Osteoblast (primary cell): ENCODE measurements at places on chromosomes 4 and X. TPM values are rescaled to one million over a fixed set of nuclear protein-coding genes. Genes with fewer than 3 reads are reported as not detected.

P2RY8 gene
- under 0.01 TPM in 1 of 2 replicates, not detected in the other for total RNA-seq

DNA sequence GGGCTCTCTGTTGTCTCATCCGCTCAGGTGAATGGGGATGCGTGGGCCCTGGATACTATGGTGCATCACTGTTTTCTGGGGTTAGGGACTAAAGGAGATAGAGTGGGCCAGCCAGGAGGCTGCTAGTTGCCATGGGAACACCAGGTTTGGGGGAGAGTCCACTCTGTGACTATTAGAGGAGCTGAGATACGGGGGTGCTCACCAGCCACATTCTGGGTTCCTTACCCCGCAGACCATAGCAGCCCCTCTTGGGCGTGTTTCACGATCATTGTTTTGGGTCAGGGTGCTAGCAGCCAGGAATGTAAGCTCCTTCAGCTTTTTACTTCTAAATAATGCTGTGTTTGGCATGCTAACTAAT, 4.6 kb downstream of the EFNB1 start:
- peaks cover 8% of the 10 kb centered on the region for H3K27me3 ChIP-seq
- H3K36me3 ChIP-seq, result no peaks in the 10 kb centered on the region
- DNase-seq, result peak; percentile 51
- no peak overlapping the region for H3K27ac ChIP-seq

- no peaks in the 10 kb centered on the region for H3K36me3 ChIP-seq
- peaks cover 6% of the 10 kb centered on the region for H3K4me1 ChIP-seq
- DNase-seq, result no peak
- no peak overlapping the region for H3K4me3 ChIP-seq
- no peak overlapping the region for H3K27ac ChIP-seq
- H3K27me3 ChIP-seq, result no peaks in the 10 kb centered on the region
Measured at GRCh38 chr4:86357608-86358007, 2.2 kb downstream of the MAPK10 start.

DNA sequence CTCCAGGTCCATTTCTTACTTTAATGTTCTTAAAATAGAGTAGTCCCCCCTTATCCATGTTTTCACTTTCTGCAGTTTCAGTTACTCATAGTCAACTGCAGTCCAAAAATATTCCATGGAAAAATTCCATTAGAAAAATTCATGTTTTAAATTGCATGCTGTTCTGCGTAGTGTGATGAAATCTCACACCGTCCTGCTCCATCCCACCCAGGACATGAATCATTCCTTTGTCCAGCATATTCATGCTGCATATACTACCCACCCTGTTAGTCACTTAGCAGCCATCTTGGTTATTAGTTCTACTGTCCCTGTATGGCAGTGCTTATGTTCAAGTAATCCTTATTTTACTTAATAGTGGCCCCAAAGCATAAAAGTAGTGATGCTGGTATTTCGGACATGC, 5.4 kb upstream of the PDLIM5 start:
- peak overlapping the region; percentile 88 for H3K27ac ChIP-seq
- H3K36me3 ChIP-seq, result no peaks in the 10 kb centered on the region
- peak; percentile 84 for DNase-seq
- H3K27me3 ChIP-seq, result no peaks in the 10 kb centered on the region

- no peak overlapping the region for H3K27ac ChIP-seq
- H3K27me3 ChIP-seq, result no peaks in the 10 kb centered on the region
- H3K4me1 ChIP-seq, result no peaks in the 10 kb centered on the region
- no peak for DNase-seq
Measured at GRCh38 chr4:6916069-6916586, 6.5 kb downstream of the TBC1D14 start.

DNA sequence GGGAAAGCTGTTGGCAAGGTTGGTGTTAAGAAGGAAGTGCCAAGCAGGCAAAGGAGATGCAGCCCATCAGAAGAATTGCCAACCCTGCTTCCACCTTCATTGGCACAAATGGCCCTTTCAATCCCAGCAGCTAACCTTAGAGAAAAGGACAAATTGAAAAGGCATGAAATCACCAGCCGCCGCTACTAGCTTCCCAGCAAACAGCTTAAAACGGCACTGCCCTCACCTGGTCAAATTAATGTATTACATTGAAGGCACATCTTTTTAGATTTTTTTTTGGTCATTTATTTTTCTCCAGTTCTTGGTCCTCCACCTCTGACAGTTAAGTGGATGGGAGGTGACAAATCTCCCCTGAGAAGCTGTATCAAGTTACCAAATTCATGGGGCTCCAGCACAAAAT, 51.0 kb upstream of the NHSL2 start:
- peak; percentile 3 for DNase-seq
- no peak overlapping the region for H3K4me3 ChIP-seq
- H3K27me3 ChIP-seq, result peaks cover 50% of the 10 kb centered on the region
- no peaks in the 10 kb centered on the region for H3K36me3 ChIP-seq

KIAA1210 gene
- not detected in 2 replicates for total RNA-seq

DNA sequence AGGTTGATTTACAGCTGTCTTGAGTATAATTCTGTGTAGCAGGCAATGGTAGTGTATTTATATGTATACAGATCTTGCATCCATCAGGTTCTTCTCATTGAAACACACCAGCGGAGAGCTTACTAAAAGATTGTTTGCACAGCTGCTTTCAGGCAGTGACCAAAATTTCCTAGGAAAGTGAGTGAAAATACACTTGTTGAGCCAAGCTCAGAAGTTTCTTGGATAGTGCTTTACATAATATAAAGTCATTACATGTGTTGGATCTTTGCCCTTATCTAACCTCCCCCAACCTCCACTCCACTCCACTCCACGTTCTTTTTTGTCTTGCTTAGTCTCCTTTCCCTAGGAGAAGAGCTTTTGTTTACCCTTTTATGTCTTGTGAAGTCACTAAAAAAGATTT, 34.1 kb downstream of the CNKSR2 start:
- no peaks in the 10 kb centered on the region for H3K27me3 ChIP-seq
- H3K27ac ChIP-seq, result no peak overlapping the region
- DNase-seq, result no peak
- H3K4me3 ChIP-seq, result no peak overlapping the region
- peaks cover 5% of the 10 kb centered on the region for H3K4me1 ChIP-seq

GRCh38 chr4:86543560-86544309, 50.4 kb upstream of the PTPN13 start:
- H3K27me3 ChIP-seq, result no peaks in the 10 kb centered on the region
- no peak for DNase-seq
- no peak overlapping the region for H3K27ac ChIP-seq
- H3K4me3 ChIP-seq, result no peak overlapping the region
- no peaks in the 10 kb centered on the region for H3K36me3 ChIP-seq
- peaks cover 13% of the 10 kb centered on the region for H3K4me1 ChIP-seq

CEP44 gene
- 10.9 and 12.4 TPM in 2 replicates for total RNA-seq

DNA sequence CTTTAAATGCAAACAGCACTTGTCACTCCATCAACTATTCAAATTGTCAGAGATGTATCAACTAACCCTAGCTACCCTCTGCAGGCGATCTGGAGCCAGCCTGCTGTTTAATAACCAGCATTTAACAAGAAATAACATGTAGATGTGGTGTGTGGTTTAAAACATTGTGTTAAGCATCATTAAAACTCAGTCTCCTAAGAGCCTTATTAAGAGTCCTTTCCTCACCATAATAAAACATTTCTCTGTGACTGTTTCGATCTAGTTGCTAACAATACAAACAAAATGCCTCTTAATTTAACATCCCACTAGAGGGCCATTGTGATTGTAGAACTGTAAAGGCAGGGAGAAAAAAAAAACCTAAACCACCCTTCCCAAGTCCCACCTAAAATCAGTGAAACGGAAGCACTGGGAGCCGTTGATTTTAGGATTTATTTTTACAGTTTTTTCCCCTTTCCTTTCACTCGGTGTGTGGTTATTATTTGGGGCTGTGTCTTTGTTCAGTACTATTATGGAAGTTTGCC, 708.6 kb downstream of the C4orf33 start:
- H3K27ac ChIP-seq, result no peak overlapping the region
- no peak for DNase-seq
- H3K27me3 ChIP-seq, result no peaks in the 10 kb centered on the region
- H3K4me3 ChIP-seq, result no peak overlapping the region
- H3K36me3 ChIP-seq, result no peaks in the 10 kb centered on the region

ZCCHC18 gene
- total RNA-seq, result 0.29 and 1.1 TPM in 2 replicates

DNA sequence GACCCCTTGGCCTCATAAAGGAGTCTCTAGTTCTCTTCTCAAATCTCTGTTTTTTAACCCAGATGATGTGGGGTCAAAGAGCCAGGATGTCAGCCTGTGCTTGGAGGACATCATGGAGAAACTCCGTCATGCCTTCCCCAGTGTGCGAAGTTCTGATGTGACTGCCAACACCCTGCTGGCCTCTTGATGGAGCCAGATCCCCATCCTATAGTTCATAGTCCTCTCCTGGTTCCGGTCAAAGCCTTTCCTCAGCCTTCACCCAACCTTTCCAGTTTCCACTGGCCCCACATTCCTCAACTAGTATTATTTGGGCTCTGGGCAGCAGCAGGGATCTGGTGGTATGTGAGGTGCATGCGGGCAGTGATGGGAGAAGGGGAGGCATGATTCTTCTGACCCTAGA, 30.7 kb downstream of the TAF7L start:
- H3K27ac ChIP-seq, result no peak overlapping the region
- H3K4me1 ChIP-seq, result no peaks in the 10 kb centered on the region
- no peak for DNase-seq
- H3K4me3 ChIP-seq, result no peak overlapping the region
- H3K36me3 ChIP-seq, result no peaks in the 10 kb centered on the region
- H3K27me3 ChIP-seq, result peaks cover 5% of the 10 kb centered on the region

DNA sequence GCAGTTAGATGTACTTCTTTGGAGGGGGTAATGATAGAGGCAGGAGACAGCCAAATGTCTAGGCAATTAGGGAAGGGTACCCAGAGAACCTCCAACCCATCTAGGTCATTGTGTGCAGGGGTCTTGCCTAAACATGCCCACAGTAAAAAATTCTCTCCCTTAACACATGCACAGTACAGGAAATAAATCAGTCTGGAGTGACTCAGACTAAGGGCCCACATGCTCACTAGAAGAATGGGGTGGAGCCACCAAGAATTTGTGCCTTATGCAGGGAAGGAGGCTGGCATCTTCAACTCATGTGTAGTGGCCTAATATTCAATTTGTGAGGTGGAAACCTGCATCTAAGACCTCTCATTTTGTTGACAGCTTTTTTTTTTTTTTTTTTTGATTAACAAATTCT, 945.3 kb upstream of the GRIA3 start:
- no peaks in the 10 kb centered on the region for H3K27me3 ChIP-seq
- no peaks in the 10 kb centered on the region for H3K36me3 ChIP-seq

- no peaks in the 10 kb centered on the region for H3K4me1 ChIP-seq
- no peaks in the 10 kb centered on the region for H3K27me3 ChIP-seq
- no peak for DNase-seq
- H3K27ac ChIP-seq, result peak overlapping the region; percentile 37
- H3K36me3 ChIP-seq, result no peaks in the 10 kb centered on the region
Measured at GRCh38 chrX:21153033-21153432, 221.2 kb upstream of the CNKSR2 start.

ETDA gene
- not detected in 2 replicates for total RNA-seq

NLGN4X gene
- 1.4 and 11.5 TPM in 2 replicates for total RNA-seq

ADGRG4 gene
- not detected in 2 replicates for total RNA-seq

GRCh38 chr4:122218762-122219161, 66.6 kb downstream of the BLTP1 start:
- H3K36me3 ChIP-seq, result peaks cover 12% of the 10 kb centered on the region
- H3K27ac ChIP-seq, result no peak overlapping the region
- no peaks in the 10 kb centered on the region for H3K27me3 ChIP-seq
- no peak overlapping the region for H3K4me3 ChIP-seq
- no peaks in the 10 kb centered on the region for H3K4me1 ChIP-seq
- peak; percentile 23 for DNase-seq

DNA sequence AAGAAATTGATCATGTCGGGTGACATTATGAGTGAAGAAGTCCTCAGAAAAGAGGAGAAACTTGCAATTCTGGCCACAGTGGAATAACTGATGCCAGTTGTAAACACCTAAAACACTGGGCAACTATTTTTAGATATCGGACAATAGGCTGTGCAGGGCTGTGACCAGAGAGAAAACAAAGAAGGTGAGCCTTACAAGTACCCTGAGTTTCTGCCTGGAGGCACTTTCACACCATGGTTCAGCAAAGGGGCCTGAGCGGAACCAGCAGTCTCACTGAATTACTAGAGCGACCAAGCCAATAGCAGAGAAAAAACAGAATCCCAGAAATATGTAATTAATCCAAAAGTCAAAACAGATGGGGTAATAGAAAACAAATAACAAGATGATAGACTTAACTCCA, 11.2 kb downstream of the IRAK1 start:
- H3K36me3 ChIP-seq, result peaks cover 33% of the 10 kb centered on the region
- H3K27ac ChIP-seq, result no peak overlapping the region
- H3K27me3 ChIP-seq, result peaks cover 9% of the 10 kb centered on the region

GRCh38 chr4:98663226-98664006, 5.0 kb upstream of the TSPAN5 start:
- no peak overlapping the region for H3K27ac ChIP-seq
- H3K27me3 ChIP-seq, result no peaks in the 10 kb centered on the region
- H3K4me3 ChIP-seq, result no peak overlapping the region
- DNase-seq, result no peak
- no peaks in the 10 kb centered on the region for H3K36me3 ChIP-seq
- H3K4me1 ChIP-seq, result peaks cover 15% of the 10 kb centered on the region

DNA sequence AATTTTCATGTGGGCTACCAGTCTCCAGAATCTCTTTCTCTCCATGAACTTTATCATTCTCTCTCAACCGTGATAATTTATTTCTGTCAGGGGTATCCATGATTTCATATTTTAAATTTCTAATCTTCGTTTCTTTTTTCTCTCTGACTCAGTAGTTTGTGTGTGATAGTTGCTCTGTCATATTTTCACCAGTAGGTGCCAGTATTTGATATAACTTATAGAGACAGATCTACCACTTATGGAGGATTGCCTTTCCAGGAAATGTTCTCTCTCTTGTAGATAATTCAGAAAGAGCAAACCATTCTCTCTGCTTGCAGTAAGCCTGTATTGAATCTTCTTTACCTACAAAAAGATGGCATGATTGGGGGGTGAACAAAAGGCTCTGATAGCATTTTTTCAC, 79.3 kb upstream of the DYNLT3 start:
- H3K4me1 ChIP-seq, result peaks cover 3% of the 10 kb centered on the region
- no peak overlapping the region for H3K4me3 ChIP-seq
- H3K27me3 ChIP-seq, result peaks cover 3% of the 10 kb centered on the region
- H3K36me3 ChIP-seq, result no peaks in the 10 kb centered on the region

DNA sequence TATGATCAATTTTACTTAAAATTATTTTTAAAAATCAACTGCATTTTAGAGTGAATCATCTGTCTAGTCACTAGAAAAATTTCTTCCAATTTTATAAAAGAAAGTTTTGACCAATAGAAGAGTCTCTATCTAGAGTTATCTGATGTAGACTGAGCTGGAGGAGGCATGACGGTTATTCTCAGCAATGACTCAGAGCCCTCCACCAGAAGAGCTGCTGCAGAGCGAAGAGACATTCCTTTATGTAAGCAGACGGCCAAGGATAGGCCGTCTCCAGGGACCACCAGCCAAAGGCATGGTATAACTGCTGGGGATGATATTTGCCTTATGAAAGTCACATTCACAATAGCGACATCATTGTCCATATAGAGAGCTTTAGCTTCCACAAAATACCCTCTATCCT, 23.0 kb downstream of the LDB2 start:
- peak overlapping the region; percentile 97 for H3K27ac ChIP-seq
- peak; percentile 93 for DNase-seq
- H3K4me1 ChIP-seq, result peaks cover 25% of the 10 kb centered on the region
- peak overlapping the region; percentile 42 for H3K4me3 ChIP-seq
- no peaks in the 10 kb centered on the region for H3K27me3 ChIP-seq
- peaks cover 3% of the 10 kb centered on the region for H3K36me3 ChIP-seq

CSAG2 gene
- not detected in 2 replicates for total RNA-seq

BEX5 gene
- total RNA-seq, result not detected in 2 replicates

SPATA18 gene
- total RNA-seq, result 30.8 and 41.3 TPM in 2 replicates

GRCh38 chr4:25859429-25860148, 3.2 kb downstream of the SEL1L3 start:
- H3K4me1 ChIP-seq, result peaks cover 30% of the 10 kb centered on the region
- no peaks in the 10 kb centered on the region for H3K36me3 ChIP-seq
- no peak overlapping the region for H3K4me3 ChIP-seq
- H3K27me3 ChIP-seq, result no peaks in the 10 kb centered on the region
